ENCODE measurements at places on chromosomes 4 and X.

GRCh38 chrX:105744291-105744690 is 78.0 kb upstream of the NRK start:
- DNase-seq = no peak

DNA sequence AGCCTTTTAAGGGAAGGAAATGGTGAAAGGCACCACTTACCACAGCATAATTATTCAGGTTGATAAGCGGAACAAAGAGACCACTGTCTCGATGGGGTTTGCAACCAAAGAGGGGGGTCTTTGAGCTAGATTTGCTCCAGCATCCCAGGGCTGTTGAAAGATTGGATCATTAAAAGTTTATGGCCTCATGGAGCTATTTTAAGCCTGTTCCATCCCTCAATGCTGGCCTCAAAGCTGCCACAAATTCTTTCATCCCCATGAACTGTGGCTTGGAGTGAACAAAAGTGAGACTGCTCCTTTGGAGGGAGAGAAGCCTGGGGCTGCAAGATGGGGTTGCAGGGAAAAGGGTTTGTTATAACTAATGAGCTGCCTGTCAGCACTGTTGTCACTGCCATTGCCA is 209.8 kb downstream of the RTL9 start:
- DNase-seq = no peak

DNA sequence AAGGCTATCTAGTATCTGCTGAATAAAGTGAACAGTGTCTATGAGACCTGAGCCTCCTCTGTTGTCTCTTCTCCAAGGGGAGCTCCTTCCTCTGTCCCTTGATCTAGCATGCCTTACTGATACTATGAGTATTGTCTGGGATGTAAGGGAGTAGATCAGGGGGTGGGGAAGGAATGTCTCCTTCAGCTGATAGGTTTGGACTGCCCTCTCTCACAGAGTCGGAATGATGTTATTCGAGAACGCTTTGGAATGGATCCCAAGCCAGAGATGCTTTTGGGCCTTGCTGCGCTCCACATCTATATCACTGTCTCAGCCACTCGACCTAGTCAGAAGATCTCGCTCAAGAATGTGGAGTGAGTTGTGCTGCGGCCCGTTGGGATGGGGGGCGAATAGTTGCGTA is 68.3 kb upstream of the PRPS1 start:
- DNase-seq = no peak

GRCh38 chr4:10078481-10079233 is 37.9 kb downstream of the WDR1 start:
- DNase-seq = no peak

- no peak for DNase-seq
Measured at GRCh38 chrX:100946299-100946927, 17.7 kb upstream of the XKRX start.
